Mucosa of gallbladder (tissue), 1 donor: ENCODE measurements at places on chromosomes 11 and 22.

GRCh38 chr11:11543656-11544055 lies 78.1 kb downstream of the GALNT18 start:
- DNase-seq = no peak

DNA sequence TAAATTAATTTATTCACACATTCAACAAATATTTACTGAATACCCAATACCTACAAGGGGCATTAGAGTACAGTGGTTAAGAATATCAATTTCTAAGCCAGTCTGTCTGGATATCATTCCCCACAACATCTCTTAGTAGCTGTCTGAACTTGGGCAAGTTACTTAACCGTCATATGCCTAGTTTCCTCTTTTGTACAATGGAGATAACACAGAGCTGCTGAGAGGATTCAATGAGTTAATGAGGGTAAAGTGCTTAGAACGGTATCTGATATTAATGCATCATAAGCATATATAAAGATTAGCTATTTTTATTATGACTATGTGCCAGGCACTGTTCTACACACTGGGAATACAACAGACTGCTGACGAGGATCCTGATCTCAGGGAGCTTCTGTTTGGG lies 116.4 kb downstream of the APOL5 start:
- DNase-seq = no peak

DNA sequence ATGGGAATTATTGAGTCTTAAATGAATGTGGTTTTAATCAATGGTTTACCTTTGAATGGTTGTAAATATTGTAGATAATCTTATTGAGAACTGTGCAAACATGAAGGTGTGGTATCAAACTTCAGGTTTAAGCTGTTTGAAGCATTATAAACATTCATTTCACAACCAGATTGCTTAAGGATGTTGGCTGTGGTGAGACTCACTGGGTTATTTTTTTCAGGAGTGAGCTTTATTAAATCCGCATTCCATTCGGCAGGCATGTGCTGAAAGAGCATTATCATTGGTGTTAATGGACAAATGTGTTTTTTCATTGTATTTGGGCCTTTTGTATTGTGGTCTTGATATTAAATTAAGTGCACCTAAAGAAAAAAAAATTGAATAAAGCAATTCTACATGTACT lies 9.7 kb downstream of the MMP3 start:
- DNase-seq = no peak

GRCh38 chr11:111237926-111238325 lies 7.6 kb upstream of the POU2AF2 start:
- no peak for DNase-seq

DNA sequence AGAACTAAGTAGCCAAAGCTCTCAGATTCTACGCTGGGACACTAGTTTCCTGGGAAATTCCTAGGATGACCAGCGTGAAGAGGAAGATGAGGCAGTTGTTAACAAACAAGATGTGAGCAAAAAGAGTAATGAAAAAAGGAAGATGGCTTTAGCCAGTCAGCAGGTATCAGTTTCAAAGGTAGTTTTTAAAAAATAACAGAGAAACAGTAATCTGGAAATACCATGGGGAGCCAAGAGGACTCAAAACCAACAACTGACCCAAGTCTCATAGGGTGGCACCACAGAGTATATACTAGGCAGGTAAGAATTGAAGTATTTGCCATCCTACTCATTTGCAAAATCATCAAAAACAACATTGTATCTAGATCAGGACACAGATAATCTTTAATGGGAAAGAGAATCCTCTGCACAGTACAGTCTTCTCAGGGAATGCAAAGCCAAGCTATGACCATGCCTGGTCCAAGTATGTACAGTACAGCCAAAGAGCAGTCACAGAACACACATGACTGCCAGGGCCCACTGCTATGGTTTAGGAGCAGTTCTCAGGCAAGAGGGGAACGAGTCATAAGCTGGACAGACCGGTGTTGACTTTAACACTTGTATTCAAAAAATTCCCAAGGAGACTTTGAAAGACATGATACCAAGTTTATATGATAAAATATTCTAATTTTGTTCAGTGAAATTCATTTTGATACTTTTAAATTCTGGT lies 20.6 kb downstream of the MSANTD4 start:
- DNase-seq = no peak

GRCh38 chr11:30717641-30718040 lies 131.5 kb upstream of the MPPED2 start:
- no peak for DNase-seq

- no peak for DNase-seq
Observed at GRCh38 chr11:84780689-84781293, 846.4 kb downstream of the DLG2 start.

- no peak for DNase-seq
Observed at GRCh38 chr22:33758961-33759360, 161.3 kb downstream of the LARGE1 start.

GRCh38 chr11:108115500-108116140 lies 5.7 kb upstream of the ACAT1 start:
- peak; percentile 87 for DNase-seq

GRCh38 chr11:120134931-120135228 lies 3.0 kb downstream of the TRIM29 start:
- DNase-seq = peak; percentile 3

GRCh38 chr22:36237462-36238372 lies 1.6 kb downstream of the APOL2 start:
- no peak for DNase-seq

GRCh38 chr22:32520612-32521011 lies 46.0 kb downstream of the FBXO7 start:
- DNase-seq = no peak

GRCh38 chr11:68036717-68037239 lies 2.0 kb upstream of the TCIRG1 start:
- DNase-seq = peak; percentile 52

GRCh38 chr22:30502153-30502552 lies 3.3 kb downstream of the SEC14L4 start:
- no peak for DNase-seq

- DNase-seq = no peak
Observed at GRCh38 chr22:37141476-37141875, 8.2 kb downstream of the IL2RB start.

DNA sequence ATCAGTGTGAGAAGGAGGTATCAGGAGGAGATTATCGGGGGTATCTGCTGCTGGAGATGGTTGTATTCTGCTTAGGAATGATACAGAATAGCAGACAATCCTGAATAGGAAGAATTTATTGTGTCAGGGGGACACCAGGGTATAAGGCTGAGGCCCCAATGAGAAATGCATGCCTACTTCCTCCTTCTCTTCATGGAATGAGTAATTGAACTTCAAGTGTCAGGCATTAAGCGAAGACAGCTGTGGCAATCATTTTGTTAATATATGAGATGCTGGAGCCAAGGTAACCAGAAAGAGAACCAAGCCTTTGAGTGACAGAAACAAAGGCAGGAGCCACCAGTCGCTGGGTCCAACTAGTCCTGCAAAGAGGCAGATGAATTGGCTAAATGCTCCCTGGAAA lies 49.1 kb downstream of the KIRREL3 start:
- no peak for DNase-seq

DNA sequence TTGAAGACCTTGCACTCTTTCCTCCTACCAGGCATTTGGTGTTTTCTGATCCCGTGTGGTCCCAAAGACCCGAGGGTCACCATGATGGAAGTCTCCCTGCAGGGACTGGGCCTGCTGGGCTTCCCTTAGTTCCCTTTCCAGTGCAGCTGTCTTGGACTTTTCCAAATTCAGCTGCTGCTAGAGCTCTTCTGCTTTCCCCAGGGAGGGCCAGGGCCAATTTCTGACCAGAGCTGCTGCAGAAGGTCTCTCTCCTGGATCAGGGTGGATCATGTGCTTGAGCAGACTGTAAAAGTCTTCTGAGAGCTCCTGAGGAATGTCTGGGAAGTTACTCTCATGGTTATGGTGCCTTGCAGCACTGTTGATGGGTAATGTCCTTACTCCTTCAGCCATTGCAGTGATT lies 23.2 kb downstream of the LDLRAD3 start:
- no peak for DNase-seq

- DNase-seq = no peak
Observed at GRCh38 chr11:75497788-75498409, 27.8 kb downstream of the GDPD5 start.

DNA sequence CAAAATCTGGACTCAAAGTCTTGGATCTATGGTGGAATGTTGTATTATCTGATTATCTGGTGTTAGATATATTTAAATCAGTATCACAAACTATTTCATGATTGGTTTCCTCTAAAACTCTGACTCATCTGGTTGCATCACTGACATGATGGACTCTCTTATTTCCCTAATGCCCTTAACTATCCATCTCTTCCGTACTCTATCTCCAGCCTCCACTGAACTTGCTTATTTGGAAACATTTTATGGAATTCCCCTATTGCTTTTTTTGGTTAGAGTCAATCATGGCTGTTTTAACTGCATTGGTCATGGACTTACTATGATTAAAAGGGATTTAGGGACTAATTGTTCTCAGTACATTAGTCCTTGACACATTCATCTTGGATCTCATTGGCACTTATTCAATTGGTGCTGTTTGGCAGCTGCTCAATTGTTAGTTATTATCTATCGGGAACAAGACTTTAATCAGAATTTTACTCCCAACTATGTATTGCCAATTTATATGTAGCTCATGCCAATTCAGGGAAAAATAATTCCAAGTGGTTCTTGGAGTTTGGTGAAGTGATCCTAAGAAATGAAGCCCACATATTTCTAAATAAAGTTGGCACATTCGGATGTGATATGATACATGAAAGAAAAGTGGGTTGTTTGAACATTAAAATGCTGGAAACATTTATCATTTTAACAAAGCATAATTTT lies 942.0 kb upstream of the CCDC90B start:
- no peak for DNase-seq

DNA sequence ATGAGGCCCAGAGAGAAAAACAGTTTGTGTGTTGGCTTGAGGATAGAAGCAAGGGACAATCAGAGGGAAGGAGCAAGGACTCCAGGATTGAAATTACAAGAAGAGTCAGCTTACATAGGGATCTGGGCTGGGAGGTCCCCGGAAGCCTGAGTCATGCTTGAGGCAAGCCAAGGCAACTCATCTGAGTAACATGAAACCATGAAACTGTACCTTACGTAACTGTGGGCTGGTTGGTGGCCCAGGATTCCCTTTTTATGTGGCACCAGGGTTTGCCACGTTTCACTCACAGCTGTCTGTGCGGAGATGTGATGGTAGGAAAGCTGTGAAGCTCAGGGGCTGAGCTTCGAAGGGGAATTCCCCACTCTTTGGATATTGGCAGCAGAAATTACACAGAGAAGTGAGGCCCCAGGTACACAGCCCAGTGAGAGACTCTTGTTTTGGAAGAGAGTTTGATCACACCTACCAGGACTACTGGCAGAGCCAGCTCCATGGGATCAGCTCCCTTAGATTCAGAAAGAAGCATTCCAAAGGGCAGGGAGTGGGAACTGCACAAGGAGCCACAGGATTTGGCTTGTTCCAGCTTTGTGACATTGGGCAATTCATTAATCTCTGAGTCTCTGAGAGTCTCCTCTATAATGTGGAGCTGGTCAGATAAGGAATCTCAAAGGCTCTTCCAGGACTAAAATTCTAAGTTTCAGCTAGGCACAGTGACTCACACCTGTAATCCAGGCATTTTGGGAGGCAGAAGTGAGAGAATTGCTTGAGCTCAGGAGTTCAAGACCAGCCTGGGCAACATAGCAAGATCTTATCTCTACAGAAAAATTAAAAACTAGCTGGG lies 7.8 kb downstream of the SLC5A1 start:
- peak; percentile 46 for DNase-seq

- DNase-seq = no peak
Observed at GRCh38 chr11:16440136-16440535, 83.8 kb upstream of the SOX6 start.

DNA sequence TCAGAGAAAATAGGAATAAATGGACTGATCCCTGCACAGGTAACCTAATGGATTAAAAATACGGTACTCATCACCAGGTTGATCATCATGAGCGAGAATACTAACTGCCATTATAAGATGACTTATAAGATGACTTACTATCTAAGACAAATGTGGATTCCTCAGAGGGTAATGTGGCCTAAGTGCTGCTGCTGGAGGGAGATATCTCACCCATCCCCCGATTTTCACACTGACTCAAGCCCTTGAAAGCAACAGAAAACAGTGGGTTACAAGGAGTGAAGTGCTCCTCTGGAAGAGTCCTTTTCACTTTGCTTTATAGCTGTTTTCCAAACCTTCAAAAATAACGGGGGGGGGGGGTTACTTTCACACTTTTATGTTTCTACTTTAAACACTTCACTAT lies 920 bp downstream of the TMEM218 start:
- no peak for DNase-seq

DNA sequence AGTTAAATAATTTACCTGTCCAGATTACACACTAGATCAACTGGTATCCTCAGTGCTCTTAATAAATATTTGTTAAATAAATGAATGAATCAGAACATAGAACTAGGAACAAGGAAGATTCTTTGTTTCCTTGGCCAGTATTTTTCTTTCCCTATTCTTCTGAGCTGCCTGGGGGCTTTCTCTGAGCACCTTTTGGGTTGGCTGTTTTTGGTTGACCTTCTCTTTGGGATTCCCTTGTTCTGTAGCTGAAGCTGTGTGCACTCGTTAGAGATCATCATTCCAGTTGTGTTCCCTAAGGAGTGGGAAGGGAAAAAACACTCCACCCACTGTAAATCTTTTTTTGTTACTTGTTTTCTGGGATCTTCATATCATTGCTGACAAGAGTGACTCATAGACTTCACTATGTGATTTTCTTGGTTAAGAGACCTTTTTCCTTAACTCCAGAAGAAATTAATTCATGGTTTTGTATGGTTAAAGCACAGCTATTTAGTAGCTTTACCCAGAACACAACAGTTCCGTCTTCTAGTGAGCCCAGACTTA lies 84.3 kb downstream of the STIM1 start:
- DNase-seq = no peak

GRCh38 chr22:33350491-33350890 lies 292.3 kb upstream of the SYN3 start:
- no peak for DNase-seq

- no peak for DNase-seq
Observed at GRCh38 chr11:62715150-62716130, 8.0 kb downstream of the GNG3 start.

DNA sequence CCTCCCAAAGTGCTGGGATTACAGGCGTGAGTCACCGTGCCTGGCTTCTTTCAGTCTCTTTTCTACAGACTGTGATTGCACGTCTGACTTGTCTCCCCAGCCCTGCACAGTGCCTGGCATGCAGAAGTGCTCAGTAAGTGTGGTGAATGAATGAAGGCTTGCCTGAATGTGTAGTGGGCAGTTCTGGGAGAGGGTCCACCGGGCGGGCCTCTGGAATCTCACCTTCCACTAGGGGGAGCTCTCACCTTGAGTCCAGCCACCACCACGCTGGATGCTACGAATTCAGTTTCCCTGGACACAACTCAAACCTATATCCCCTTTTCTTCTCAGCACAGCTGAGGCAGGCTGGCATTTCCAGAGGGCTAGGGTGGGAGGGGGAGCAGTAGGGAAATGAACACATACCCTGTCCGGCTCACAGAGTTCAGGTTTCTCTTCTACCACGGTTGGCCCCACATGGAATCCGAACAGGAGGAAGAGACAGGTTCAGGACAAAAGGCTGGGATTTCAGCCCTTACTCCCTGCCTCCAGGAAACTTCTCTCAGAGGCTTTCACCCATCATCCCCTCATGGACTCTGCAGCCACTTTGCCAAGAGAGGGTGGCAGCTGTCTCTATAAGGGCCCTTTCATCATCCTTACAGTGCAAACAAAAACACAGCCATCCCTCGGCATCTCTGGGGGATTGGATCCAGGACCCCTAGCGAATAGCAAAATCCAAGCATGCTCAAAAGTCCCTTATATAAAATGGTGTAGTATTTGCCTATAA lies 86.8 kb downstream of the NECTIN1 start:
- DNase-seq = no peak

- DNase-seq = no peak
Observed at GRCh38 chr11:93024369-93024768, 54.9 kb downstream of the MTNR1B start.
